ENCODE measurements at places on chromosomes 7 and 10.

DNA sequence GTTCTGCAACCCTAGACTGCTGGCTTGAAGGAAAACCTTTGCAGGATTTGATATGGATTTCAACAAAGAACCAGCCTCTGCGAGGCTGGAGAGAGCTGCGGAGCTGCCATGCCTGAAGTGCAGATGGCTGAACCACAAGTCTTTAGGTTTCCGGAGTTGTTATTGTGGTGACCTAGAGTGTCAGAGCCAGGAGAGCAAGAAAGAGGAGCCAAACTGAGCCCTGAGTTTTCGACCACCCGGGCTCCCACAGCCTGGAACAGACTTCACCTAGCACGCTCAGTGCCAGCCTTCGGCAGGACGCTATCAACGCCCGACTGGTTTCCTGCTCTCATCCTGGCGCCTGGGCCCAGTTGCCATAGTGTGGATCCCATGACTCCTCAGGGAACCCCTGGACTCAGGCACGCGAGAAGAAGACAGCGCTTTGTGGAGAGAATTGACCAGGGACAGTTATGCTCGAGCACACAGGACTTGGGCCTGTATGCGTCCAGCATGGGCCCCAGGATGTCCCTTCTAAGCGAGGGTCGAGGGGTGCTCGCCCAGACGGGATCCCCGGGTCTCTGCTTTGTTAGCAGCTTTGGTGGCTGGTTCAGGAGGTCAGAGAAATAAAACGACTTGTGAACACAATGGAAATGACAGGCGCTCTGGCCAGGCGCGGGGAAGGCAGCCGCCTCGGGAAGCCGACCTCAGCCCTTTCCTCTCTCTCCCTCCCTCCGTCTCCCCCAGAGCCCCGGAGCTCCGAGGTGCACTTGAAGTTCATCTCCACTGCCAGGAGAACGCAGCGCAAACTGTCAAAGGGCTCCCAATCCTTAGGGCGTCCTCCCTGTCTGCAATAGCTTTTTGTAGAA lies 1.8 kb upstream of the GAD2 start:
- DNase-seq: no peak

- DNase-seq: no peak
These were observed 125.2 kb downstream of the GNAT3 start for GRCh38 chr7:80386686-80387085.

DNA sequence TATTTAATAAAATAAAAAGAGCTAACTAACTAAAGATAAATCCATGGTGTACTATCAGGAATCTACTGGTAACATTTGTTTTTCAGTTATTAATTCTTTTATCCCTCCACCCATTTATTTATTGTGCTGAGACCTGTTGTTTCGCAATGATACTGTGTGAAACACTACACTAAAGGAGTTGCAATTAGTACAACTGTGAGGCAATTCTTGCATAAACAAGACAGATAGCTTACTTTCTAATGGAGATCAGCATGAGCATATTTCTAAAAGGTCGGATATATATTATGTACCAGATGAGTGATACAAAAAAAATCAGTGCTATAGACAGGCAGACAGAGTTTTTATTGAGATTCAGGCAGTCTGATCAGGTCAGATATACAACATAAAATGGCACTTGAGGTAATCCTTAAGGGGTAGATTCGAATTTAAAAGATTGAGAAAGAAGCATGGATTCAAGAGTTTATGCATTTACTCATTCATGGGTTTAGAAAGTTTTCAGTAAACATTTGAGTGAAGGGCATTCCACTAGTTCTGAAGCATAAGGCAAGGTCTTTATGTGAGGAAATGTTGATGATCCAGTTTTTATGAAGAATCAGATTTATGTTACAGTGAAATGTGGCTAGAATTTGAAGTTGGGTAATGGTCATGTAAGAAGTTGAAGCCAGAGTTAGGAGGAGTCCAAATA lies 147.6 kb downstream of the POLR1F start:
- no peak for DNase-seq

GRCh38 chr10:70621503-70622078 lies 19.1 kb upstream of the PRF1 start:
- DNase-seq: no peak

DNA sequence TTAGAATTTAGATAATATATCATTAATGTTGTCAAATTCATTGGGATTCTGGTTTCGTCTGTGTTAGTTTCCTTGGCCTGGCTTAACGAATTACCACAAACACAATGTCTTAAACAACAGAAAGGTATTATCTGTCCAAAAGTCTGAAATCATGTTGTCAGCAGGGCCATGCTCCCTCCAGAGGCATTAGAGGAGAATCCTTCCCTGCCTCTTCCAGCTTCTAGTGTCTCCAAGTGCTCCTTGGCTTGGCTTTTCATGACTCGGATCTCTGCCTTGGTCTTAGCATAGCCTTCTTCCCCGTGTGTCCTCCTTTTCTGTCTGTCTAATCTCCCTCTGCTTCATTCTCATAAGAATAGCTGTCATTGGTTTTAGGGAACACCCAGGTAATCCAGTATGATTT lies 482.5 kb downstream of the SEMA3D start:
- DNase-seq: no peak

DNA sequence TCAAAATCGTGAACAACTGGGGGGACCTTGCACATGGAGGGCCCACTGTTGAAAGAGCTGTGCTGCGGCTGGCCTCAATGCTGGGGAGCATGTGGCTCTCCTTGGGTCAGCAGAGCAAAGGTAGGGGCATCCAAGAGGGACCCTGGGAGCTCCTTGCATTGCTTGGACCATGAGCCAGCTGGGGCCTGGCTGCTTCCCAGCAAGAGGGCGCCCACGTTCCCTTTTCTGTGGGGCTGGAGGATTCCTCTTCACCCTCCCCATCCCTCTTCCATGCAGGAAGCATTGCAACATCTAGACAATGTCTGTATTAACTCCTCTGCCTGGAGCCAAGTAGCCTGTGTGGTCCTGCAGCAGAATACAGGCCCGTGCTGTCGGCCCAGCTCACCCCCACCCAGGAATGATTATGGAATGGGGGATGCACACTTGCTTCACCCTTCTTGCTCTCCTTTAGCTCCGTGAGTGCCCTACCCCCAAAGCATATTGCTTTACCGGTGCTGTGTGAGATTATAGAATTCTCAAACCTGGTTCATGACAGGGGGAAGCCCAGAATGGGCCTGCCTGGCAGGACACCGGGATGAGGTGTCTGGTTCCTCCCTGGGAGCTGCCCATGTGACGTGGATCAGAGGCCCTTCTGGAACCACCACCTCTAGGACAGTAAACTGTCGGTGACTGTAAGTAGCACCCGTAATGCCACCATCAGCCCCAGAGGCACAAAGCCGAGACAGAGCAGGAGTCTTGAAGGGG lies 61.9 kb downstream of the SYPL1 start:
- no peak for DNase-seq

- no peak for DNase-seq
These were observed 1.7 kb downstream of the RALA start for GRCh38 chr7:39624935-39625694.

DNA sequence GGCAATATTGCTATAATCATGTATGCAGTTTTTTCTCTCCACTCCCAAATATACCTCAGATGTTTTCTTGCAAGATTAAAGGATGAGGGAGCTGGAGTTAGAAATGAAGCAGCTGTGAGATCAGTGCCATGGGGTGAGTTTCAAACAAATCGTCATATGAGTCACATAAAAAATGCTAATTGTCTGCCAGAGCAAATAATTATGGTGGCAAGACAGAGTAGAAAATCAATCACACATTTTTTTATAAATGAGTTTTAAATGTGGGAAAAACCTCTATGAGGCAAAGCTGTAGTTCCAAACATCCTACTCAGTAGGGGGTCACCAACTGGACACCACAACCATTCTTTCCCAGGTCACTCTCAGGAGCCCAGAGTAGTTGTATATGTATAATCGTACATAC lies 55.3 kb downstream of the CH25H start:
- no peak for DNase-seq

GRCh38 chr7:68576366-68576765 lies 1021.9 kb upstream of the AUTS2 start:
- DNase-seq: no peak

DNA sequence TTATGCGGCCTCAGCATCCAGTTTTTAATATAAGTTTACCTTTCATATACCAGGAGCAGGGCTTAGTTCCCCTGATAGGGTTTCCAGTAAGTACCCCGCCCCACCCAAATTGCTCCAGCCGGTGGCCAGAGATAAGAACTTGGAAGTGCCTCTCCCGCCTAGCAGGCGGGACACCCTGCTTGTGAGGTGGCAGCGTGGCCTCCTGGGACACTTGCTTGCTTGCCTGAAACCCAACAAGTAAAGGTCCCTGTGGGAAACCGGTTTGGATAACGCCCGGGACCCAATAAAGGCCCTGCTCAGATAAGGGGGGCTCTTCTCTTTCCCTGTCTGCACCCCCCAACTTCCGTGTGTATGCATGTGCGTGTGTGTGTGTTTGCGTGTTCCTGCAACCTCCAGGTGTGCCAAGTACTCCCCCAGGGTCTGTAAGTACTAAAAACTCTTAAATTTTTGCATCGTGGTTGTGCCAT lies 154.3 kb downstream of the ARHGAP21 start:
- no peak for DNase-seq

DNA sequence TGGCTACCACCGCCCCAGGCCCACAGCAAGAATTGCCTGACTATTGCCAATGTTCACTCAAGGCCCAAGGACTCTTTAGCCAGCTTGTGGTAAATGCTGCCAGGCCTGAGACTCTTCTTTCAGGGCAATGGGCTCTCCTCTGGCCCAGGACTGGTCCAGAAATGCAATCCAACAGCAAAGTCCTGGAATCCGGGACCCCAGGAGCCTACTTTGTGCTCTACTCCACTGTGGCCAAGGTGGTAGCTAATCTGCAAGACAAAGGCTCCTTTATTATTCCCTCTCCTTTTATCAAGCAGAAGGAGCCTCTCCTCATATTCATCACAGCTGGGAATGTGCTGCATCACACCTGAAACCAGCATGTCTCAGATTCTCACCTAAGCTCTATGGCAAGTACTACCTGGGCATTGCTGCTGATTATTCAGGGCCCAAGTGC lies 107.6 kb upstream of the PRSS58 start:
- DNase-seq: no peak

DNA sequence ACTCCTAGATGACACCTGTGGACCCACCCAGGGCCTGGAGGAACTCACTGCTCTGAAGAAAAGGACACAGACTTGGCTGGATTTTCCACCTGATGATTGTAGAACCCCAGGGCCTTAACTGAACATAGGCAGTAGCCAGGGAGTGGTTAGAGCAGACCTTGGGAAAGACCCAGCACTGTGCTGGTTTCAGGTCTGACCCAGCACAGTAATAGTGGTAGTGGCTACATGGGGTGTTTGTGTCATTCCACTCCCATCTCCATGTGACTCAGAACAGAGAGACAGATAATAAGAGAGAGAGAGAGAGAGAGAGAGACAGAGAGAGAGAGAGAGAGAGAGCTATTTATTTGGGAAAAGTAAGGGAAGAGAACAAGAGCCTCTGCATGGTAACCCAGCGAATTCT lies 239.1 kb upstream of the MEOX2 start:
- no peak for DNase-seq

- no peak for DNase-seq
These were observed 109.0 kb downstream of the SVIL start for GRCh38 chr10:29525762-29526161.

DNA sequence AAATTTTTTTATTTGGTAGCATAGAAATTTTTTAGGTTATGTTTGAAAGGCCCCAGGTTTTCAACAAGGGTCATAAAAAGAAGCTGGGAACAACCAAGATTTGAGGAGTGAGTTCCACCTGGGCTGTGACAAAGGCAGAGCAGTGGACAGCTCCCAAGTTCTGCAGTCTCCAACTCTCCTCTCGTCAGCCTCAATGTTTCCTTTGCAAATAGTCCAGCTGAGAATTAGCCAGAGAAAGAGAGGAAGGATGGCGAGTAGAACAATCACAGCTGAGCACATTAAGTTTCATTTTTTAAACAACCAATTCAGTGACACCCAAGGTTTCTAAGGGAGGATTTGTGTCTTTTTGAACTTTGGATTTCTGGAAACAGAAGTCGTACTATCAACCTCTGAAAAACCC lies 143.2 kb downstream of the NRCAM start:
- DNase-seq: no peak

GRCh38 chr10:112535531-112535951 lies 88.5 kb downstream of the VTI1A start:
- no peak for DNase-seq

- DNase-seq: no peak
These were observed 7.2 kb downstream of the LBX1 start for GRCh38 chr10:101221963-101222531.

DNA sequence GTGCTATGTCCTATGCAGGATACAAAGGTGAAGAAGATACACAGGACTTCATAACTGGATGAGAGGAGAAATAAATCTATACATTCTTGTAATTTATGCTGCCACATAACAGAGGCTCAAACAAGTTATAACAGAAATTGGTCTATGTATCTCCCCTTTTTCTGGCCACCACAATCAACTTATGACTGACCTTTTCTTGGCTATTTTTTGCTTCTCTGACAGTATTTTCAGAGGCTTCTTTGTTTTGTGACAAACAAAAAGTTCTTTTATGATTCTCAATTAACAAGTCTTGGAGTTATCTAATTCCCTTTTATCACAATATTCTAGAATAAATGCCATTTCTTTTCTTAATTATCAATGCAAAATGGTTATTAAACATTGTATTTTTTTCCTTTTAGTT lies 953.0 kb upstream of the ZWINT start:
- DNase-seq: no peak

DNA sequence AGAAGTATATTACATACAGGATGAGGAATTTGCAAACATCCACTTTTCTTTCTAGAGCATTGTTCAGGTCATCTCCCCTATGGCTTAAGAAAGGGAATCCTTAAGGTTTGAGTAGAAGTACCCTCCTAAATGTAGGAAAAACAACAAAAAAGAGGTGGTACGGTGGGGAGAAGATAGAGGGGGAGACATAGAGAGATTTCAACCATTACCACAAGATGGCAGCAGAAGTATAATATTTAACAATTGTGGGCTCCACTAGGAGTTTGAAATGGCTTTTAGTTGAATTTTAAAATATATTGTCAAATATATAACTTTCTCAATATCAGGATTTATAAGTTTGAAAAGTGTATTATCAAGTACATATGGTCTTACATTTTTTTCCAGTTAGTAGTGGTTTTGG lies 72.7 kb upstream of the PRKG1 start:
- DNase-seq: no peak

GRCh38 chr10:59718257-59718656 lies 8.6 kb upstream of the SLC16A9 start:
- no peak for DNase-seq

DNA sequence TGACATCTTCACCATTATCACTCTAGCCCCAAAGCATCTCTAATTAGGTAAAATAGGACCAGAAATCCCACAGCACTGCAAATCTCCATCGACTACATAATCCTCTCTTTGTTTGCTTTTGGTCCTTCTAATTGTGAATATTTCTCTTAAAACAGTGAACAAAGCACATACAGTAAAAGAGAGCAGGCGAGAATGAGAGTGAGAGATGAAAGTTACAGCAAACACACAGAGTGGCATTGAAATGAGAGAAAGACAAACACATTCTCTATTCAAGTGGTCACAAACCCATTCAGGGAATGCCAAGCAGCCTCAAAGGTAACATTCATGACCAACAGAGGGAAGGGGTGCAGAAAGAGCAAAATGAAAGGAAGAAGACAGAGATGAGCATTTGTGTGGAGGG lies 109.8 kb upstream of the PTN start:
- DNase-seq: no peak
